ENCODE measurements at places on chromosomes 3 and 15.

DNA sequence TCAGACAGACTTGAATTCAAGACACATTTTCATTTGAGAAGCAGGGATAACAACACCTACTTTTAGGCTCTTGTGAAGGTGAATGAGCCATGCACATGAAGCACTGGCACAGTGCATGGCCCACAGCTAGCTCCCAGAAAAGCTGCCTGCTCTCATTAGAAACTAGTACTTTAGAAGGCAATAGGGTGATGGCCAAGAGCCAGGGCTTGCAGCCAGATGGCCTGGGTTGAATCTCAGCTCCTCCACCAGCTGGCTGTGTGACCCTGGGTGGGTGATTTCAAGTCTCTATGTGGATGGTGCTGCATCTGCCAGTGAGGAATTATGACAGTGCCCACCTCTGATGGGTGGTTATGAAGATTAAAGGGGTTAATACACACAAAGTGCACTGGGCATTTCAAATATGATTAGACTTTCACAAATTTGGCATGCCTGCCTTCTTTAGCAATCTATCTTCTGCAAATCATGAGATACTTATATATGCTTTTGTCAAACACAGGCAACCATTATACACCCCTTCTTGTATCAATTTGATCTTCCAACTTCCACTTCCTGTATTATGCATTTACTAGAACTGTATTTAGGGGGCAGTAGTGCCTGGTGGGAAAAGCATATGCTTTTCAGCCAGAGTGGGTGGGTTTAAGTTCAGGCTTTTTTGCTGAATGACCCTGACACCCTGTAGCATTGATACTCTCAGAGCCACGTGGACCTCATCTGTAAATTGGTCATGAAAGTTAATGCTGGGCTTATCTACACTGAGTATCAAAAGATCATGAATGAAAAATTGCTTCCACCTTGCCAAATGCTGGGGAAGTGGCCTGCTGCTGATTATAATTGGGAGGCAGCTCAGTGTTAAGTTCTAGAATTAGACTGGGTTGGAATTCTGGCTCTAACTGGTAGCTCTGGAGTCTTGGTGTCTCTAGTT, 34.7 kb upstream of the RBP1 start:
- DNase-seq: no peak

GRCh38 chr3:64184621-64185020, 40.6 kb downstream of the PRICKLE2 start:
- DNase-seq: no peak

DNA sequence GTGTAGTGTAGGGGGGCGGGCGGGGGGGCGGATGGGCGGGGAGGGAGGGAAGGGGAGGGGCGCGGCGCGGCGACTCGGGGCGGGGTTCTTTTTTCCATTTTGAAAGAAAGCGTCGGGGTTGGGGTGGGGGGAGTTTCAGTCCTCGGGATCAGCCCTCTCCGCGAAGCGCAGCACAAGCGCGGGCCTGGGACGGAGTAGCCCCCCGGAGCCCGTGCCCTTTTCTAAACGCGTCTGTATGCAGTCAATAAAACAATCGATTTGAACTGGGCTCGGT, 6.1 kb downstream of the ISLR2 start:
- DNase-seq: no peak

DNA sequence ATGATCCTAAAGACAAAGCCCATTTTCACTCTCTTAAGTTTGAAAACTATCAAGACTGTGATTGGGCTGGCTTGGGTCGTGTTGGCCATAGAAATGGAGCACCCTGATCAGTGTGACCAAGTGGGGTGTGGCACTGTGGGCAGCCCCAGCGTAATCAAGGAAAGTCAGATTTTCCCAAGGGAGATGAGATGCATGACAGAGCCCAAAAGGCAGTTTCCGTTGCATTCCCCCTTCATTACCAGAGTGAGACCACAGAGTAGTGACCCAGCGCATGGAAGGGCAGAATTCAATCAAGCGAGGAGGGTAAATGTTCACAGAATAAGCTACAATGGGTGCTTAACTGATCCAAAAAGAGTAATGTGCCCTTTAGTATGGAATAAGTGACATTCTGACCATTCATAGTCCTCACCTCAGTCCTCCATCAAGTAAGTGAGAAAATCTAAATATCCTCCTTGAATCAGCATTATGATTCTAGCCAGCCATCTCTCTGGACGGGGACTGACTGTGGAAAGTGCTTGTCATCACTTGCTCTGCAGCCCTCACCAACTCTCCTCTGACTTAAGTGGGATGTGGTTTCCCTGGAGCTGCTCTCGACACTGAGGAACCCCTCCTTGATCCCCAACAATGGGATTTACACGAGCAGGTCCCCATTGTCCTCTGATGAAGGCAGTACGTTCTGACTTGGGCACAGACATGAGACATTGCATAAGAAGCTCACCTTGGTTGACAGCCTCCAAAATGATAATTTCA, 430.5 kb downstream of the OCA2 start:
- DNase-seq: no peak

GRCh38 chr15:93296759-93297500, 207.9 kb upstream of the RGMA start:
- DNase-seq: no peak

GRCh38 chr3:178457511-178457910, 78.7 kb upstream of the KCNMB2 start:
- no peak for DNase-seq

GRCh38 chr3:38623539-38623938, 25.9 kb downstream of the SCN5A start:
- DNase-seq: no peak

GRCh38 chr3:60339304-60339703, 911.9 kb downstream of the FHIT start:
- DNase-seq: no peak

GRCh38 chr3:127568586-127568985, 21.9 kb downstream of the TPRA1 start:
- no peak for DNase-seq

- no peak for DNase-seq
Observed at GRCh38 chr3:385151-385550, 188.6 kb downstream of the CHL1 start.

DNA sequence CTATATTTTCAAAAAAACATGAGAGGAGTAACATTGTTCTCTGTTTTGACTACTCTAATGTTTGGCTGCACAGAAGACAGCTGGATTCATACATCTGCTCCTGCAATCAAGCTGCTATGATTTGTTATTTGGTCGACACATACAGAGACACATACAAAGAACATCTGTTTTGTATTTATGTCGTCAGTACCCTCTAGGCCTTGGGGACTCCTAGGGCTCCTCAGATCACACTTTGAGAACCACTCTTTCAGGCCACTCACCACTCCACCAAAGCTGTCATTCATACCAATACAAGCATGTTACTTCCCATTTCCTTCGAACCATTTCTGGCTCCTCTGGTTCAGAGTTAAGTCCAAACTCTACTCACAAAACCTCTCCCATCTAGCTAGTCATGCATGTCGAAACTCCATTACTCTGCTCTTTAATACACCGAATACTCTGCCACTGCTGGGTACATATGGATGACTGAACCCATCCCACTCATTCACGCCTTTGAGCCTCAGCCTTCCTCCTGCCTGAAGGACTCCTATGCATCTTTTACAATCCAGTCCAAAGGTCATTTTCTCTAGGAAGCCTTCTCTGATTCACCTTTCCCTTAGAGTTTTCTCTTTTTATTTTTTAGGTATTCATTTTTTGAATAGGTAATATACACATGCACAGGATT, 102.9 kb upstream of the ARHGEF3 start:
- DNase-seq: no peak

GRCh38 chr3:18652781-18653180, 227.6 kb upstream of the SATB1 start:
- no peak for DNase-seq

DNA sequence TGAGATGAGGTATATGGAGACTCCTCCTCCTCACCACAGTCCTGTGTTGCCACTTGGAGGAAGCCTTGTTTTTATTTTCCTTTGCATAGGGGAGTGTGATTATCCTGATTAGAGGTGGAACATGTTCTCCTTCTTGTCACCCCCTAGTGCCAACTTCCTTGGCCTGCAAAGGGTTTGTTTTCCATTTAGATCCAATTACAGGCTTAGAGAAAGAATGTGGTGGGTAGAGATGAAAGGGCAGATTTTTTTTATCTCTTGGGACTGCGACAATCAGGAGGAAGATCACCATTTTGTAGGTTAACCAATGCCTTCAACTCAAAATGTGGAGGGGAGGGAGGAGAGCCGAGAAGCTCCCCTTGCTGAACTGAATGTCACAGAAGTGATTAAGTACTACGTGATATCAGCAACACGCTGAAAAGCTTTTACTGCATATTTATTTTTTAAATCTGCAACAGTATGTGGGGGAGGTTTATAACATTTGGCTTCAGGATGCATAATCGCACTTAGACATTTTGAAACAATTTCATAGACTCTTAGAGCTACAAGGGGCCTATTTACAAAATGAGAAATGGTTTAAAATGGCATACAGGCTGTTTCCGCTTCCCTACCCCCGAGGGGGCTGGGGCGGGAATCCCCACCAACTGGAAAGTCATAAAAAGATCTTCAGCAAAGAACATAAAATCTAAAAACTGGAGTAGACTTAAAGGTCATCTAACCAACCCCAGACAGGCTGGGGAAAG, 2.4 kb downstream of the LMCD1 start:
- DNase-seq: no peak

DNA sequence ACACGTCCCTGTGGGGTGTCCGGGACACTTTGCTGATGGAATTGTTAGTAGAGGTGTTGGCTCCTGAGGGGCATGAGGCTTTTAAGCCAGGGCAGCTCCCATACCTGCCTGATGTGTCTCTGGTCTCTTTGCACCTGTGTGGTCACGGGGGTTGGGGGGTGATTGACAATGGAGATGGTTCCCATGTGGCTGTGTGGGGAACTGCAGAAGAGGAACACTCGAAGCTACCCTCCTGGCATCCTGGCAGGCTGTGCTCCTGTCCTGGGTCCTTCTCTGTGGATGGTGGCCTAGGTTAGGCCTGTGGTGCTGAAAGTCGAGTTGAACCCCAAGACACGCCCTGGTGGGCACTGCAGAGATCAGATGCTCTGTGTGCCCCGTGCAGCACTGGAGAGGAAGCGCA, 73.4 kb downstream of the HMCES start:
- no peak for DNase-seq

GRCh38 chr3:43346978-43347749, 60.8 kb downstream of the SNRK start:
- DNase-seq: no peak

GRCh38 chr3:51429138-51429537, 38.1 kb downstream of the RBM15B start:
- no peak for DNase-seq

- no peak for DNase-seq
Observed at GRCh38 chr3:197520311-197521276, 35.2 kb downstream of the BDH1 start.

DNA sequence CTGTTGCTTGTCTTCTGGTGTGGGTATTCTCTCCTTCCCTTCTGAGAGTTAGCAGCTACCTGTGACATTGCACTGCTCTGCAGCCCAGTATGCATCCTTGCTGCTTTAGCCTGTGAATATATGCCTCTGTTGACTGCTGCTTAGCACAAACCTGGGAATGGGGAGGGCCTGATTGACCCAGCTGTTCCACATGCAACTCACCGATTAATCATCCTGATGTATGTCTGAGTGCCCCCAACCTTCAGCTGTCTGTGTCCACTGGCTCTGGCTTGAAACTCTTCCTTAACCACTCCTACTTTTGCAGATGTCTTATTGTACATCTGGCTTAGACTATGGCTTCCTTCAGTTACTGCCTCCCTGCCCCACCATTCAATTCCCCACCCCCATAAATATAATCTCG, 119.1 kb downstream of the RASA2 start:
- DNase-seq: no peak

DNA sequence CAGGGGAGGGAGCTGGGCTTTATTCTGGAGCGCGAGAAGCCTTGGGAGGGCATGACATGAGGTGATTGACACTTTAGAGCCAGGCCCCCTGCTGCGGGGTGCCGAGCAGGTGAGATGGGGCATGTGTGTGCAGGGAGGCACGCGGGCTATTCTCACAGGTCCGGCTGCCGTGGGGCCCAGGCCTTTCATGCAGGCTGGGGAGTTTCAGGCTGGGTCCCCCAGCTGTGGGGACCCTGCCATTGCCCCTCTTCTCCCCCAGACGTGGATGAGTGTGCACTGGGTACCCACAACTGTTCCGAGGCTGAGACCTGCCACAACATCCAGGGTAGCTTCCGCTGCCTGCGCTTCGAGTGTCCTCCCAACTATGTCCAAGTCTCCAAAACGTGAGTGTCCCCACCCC, 87.3 kb downstream of the FBLN2 start:
- no peak for DNase-seq

- peak; percentile 47 for DNase-seq
Observed at GRCh38 chr3:172675441-172676193, 35.2 kb downstream of the NCEH1 start.
